Natural killer cell treated with Interleukin-12 subunit alpha and Interleukin-12 subunit beta and Interleukin-15 and Interleukin-18, amount 100 ng/mL, for 72 hours (primary cell): ENCODE measurements at places on chromosomes 5 and 9.

DNA sequence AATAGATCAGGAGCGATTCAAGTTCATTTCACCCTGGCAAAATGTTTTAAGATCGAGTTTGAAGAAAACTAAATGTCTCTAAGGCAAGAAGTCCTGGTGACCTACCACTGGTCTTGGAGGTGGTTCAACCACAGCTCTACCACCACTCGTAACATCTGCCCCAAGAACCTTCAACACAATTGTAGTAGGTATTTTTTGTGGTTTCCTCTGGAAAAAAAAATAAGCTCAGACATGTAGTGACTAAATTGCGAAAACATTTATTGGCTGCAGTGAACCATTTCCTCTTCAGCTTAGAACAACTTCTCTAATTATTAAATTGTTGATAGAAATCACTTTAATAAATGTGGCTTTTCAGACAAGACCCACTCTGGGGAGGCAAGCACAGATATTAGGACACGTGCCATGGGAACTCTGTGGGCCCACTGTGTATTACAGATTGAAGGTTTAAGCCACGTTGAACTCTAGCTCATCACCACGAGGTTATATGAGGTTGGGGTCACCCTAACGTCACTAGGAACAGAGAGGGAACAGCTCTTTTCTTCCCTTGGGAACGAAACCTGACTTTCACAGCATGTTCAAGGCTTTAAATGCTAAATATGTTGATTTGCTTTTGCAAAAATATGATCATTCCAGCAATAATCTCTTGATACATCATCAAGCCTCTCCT, 142.9 kb downstream of the HSD17B3 start:
- DNase-seq: no peak

DNA sequence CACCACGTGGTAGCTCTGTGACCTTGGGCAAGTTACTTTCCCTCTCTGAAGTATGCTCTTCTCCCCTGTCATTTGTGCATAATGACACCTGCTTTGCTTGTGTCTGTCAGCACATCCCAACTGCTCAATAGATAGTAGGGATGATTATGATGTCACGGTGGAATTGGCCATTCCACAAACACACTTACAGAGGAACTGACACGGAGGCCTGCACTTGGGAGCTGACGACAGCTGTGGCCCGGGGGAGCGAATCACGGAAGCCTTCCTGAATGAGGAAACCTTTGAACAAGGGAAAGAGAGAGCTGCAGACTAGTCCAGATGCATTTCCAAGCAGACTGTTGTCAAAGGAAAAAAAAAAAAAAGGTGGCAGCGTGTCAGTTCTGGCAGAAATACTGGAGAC, 21.0 kb downstream of the TLX3 start:
- no peak for DNase-seq

GRCh38 chr9:98457726-98458370, 202.4 kb upstream of the TBC1D2 start:
- no peak for DNase-seq

DNA sequence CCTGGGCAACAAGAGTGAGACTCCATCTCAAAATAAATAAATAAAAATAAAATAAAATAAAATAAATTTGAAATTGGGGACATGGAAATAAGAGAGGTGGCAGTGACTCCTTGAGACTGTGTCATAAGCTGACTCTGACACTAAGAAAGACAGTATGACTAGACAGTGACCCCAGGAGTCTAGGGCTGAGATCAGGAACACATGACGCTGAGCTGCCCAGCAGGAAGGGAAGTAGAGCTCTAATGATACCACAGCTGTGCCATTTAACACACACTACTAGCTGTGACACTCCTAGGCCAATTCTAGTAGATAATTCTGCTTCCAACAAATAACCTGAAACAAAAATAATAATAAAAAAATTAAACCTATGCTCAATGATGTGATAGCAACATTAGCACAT, 293.0 kb downstream of the SEC61B start:
- DNase-seq: no peak

DNA sequence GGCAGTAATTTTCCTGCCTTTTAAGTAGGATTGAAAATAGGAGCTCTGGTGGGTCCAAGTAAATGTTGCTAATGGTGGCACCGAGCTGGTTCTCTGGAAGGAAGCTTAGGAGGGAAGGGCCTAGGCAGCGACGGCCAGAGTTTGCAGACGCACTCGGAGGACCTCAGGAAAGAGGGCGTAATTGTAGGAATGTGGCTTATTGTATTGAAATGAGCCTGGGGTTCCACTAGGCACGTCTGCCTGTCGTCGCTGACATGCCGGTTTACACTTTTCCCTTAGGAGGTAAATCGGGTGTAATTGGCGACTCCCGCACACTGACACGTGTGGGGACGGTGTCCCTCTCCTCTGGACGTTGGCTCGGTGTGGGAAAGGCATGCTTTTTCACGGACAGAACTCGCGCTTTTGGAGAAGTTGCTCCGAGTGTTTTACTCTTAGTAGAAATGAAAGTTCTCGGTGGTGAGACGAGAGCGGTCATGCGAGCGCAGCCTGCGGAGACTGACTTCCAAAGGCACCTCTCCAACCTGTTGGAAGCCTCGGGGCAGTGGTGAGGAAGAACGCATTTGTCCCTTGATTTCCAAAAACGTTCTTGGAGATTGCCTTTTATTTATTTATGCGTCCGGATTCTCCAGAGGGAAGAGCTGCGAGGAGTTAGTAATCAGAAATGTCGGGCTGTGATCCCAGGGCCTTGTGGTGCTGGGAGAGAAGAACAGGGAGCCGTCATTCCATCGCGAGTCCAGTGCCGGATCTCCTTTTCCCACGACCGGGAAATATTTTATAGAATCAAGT, 1.3 kb downstream of the NR4A3 start:
- DNase-seq: no peak

DNA sequence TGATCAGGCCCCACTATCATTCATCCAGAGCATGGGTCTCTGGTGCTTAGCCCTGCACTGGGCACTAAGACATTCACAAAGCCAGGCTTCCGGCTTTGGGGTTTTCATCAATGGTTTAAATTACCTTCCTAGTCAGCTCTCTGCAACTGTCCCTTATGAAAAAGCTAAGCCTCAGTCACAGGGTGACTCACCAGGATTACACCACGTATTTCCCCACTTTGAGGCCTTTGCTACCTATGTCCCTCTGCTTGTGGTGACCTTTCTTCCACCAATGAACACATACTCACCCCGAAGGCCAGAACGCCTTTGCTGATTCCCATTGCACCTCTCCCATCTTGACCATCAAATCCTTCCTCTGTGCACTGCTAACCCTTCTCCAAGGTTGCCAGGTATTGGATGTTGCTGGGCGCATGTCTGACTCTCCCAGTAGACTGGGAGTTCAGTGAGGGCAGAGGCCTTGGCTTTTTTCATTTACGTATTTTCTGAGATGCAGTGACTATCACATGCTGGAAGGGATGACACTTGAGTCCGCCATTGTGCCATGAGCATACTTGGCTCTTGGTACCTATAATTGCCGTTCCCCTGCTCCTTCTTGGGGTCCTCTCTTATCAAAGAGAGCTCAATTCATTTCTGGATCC, 58.7 kb upstream of the TNFSF8 start:
- peak; percentile 64 for DNase-seq

GRCh38 chr9:116100711-116101121, 52.9 kb upstream of the PAPPA start:
- DNase-seq: no peak

DNA sequence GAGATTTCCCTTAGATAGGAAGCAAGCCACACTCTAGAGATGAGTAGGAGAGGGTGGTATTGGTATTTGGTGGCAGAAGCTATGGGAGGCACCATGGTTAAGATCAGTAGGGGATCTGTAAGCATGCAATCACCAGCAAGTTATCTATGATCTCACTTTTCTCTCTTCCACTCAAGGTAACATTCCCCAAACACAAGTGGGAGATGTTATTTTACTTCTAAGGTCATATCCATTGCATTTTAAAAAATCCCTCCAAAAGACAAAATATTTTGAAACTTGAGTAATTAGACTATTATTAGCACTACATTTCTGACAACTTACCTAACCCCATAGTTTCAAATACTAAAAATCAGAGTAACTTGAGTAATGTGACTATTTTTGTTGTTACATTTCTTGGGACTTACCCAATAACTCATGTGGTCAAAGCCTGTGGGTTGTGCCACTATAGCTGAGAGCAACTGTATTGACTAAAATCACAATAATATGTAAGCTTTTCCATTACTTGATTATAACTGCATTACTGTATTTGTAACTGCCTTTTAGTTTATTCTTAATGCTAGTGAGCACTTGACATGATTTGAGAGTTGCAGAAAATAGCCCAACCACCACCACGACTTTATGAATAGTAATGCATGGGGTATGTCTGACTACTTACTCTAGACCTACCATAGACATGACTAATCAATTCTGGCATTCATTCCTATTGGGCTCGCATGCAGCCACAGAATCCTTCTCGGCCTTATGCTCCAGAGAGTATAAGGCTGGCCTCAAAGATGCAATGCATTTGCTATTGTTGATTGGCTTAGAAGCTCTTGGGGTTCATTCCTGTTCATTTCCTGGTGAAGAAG, 264.7 kb downstream of the TRIM32 start:
- no peak for DNase-seq

DNA sequence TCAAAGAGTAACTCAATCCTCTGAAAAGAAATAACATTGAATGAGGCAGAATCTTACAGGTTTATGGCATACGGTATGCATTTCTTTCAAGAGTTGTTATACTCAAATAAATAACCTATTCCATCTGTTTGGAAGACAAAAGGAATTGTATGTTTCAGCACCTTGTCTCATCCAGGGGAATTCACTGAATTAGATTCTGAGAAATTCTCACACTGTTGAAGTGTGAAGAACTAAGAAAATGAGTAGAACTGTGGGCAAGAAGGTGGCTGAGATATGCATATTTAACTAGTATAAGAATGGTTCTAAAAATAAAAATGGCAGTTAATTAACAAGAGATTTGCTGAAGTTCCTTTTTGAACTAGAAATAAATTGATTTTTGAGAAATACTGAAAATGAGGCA, 279.3 kb upstream of the DAP start:
- no peak for DNase-seq

DNA sequence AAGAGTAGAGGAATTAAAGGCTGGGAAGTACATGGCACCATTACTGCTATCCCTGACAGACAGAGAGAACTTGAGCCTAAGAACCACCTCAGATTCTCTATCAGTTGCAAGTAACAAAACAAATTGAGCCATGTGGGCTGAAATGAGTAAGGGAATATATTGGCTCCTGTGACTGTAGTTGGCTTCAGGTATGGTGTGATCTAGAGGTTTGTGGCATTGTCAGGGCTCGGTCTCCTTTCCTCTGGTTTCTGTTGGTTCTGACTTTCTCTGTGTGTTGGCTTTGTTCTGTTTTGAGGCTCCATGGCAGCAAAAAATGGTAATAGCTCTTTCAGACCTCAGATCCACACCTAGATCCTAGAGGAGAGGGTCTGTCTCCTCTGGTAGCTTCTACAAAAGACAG, 5.7 kb downstream of the GALNT10 start:
- no peak for DNase-seq

- no peak for DNase-seq
Measured at GRCh38 chr9:97484134-97484533, 17.3 kb upstream of the TMOD1 start.

GRCh38 chr5:10315201-10315600, 7.5 kb upstream of the CMBL start:
- no peak for DNase-seq

- DNase-seq: no peak
Measured at GRCh38 chr9:26369093-26369492, 523.5 kb downstream of the CAAP1 start.

DNA sequence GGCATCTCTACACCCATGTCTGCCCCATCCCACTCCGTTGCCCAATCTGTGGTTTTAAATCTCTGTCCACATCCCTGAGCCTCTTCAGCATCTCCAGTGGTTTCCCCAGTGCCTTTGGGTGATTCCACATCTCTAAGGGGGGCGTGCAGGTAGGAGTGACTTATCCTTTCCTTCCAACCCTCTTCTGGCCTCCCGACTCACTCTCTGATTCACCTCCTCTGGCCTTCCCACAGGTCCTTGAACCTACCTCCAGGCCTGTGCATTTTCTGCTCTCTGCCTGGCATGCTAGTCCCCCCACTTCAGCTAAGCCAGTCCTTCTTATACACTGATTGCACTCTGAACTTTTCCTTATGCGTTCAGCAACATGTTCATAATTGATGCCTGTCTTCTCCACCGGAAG, 99.0 kb downstream of the RALGPS1 start:
- DNase-seq: no peak

GRCh38 chr5:54440456-54440893, 15.0 kb upstream of the HSPB3 start:
- no peak for DNase-seq

- DNase-seq: no peak
Measured at GRCh38 chr5:135447298-135447929, at the start of gene DCANP1. Gene DCANP1 (minus strand): TSS chr5:135447348. CDS start chr5:135447108, 240 bp downstream.

GRCh38 chr9:32431940-32432555, 47.6 kb downstream of the ACO1 start:
- DNase-seq: no peak

GRCh38 chr5:31531543-31531887, 378 bp downstream of the DROSHA start:
- no peak for DNase-seq

DNA sequence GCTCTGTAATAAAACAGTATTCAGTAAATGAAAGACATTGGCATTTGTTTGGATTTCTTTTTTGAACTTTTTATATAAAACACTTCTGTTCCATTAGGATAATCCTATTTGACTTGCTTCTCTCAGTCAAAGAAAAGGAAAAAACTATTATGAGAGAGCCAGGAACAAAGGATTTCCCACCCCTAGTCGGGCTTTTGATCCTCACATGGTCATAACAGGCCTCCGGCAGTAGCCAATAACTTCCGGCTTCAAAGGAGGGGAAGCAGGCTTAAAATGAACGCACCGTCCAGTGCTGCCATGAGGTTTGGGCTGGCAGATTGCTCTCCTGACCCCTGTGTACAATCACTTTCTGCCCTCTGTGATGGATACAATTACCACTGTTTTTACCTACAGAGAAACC, 209.3 kb downstream of the ZNF608 start:
- DNase-seq: no peak

DNA sequence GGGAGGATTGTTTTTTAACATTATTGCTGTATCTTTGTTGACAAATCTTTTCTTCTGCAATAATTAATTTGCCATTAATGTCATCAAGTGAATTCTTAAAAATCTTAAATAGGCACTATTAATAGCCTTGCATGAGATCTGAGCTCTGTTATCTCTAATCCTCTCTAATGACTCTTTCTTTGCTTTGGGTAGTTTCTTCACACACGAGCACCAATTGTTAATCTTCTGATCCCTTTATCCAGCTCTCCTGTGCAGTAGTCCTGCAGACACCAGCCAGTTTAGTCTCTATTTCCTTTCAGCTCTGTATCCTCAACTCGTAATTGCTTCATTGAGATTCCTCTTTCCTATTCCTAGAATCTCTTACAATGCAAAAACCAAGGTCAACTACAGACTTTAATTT, 8.1 kb downstream of the SPINK14 start:
- DNase-seq: no peak

GRCh38 chr5:171669571-171669970, 116.0 kb upstream of the SMIM23 start:
- DNase-seq: no peak

GRCh38 chr5:81146031-81146430, 87.1 kb upstream of the CKMT2 start:
- no peak for DNase-seq
